ENCODE measurements at places on chromosomes 13 and 19.

GRCh38 chr13:99279637-99280036 lies 21.5 kb upstream of the GPR18 start:
- DNase-seq = no peak

DNA sequence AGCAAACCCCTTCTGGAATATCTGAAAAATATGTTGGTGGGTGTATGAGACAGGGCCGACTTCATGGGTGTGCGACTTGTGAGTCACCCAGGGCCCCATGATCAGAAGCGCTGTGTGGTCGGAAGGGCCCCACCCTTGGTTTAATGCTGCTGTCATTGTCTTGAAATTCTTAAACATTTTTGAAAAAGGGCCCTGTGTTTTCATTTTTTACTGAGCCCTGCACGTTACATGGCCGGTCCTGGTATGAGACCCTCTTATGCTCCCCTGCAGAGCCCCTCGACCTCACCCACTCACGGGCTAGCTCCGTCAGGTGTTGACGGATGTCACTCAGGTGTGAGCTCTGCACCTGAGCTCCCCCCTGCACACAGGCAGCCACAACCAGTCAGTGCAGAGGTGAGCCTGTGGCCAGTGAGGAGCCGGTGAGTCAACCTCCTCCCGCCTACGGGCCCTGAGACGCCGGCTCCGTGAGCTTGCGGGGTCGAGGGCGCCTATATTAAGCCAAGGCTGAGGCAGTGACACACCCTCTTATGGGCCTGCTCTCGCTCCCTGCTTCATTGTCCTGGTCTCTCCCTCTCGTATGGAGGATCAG lies 27.7 kb downstream of the GADD45B start:
- DNase-seq = peak; percentile 62

GRCh38 chr19:8262431-8262830 lies 45.7 kb downstream of the CD320 start:
- DNase-seq = no peak

DNA sequence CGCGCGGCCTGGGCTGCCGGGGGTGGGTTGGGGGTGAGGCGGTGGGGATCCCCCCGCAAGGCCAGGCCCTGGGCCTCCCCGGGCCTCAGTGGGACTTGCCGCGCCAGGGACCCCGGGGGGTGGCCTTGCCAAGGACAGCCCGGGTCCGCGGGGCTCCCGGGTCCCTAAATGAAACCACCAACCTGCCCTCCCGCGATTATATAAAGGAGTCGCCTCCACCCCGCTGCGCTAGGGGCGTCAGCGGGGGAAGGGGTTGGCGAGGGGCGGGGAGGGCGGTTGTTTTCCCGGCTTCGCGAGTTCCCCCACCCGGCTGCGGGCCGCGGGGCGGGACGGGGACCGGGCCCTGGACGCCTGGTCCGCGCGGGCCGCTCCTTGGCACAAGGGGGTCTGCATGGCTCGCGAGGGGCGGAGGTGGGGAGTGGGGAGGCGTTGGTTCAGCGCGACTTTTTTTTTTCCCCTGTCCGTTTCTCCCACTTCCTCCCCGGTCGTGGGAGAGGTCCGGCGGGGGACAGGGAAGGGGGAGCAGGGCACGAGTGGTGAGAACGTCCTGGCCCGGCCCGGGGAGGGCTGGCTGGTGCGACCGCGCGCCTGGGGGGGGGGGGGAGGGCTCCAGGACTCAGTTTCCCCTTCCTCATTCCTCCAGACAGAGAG lies 822 bp upstream of the ZBTB7A start:
- DNase-seq = peak; percentile 56

GRCh38 chr13:46655377-46656180 lies 102.6 kb downstream of the LRCH1 start:
- no peak for DNase-seq

GRCh38 chr13:46982856-46983582 lies 86.2 kb upstream of the HTR2A start:
- DNase-seq = no peak

- no peak for DNase-seq
Measured at GRCh38 chr19:38125238-38125637, 98.8 kb downstream of the DPF1 start.

GRCh38 chr19:32708457-32708856 lies 11.1 kb upstream of the TDRD12 start:
- DNase-seq = no peak

- no peak for DNase-seq
Measured at GRCh38 chr13:25541434-25542123, 169.8 kb downstream of the ATP8A2 start.

DNA sequence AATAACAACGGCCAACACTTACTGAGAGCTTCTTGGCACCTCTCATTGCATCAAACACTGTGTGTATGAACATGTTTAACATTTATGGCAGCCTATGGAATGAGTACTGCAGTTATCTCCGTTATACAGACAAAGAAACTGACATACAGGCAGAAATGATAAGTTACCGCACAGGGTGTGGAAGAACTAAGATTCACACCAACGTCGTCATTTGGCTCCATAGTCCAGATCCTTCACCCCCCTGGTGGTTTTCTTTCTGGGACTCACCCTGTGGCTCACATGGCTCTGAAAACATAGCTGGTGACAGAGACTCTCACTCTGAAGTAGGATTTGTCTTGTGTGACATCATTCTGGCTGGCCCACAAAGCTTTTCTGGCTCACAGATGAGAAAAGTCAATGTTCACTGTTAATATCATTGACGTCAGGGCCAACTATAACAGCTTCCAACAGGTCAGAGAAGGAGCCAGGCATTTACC lies 230.1 kb downstream of the DLEU7 start:
- no peak for DNase-seq

DNA sequence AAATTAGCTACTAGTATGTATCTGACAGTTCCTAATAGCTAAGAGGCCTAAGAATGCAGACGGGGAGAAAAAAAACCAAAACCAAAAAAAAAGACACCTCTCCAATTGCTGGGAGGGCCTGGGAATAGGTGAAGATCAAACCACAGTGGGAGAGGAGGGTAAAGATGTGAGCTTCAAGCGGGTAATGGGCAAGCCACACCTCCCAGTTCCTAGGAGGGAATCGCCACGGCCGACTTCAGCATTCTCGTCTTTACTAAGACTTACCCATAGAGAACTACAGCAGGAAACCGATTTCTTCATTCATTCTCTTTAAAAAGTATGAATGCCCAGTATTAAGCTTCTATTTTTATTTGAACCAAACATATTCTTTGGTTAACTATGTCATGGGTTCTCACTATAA lies 5.6 kb upstream of the EEF1AKMT1 start:
- no peak for DNase-seq

GRCh38 chr13:30408319-30409101 lies 13.8 kb upstream of the UBE2L5 start:
- DNase-seq = peak; percentile 84

GRCh38 chr13:98797456-98797855 lies 45.0 kb upstream of the SLC15A1 start:
- no peak for DNase-seq

- no peak for DNase-seq
Measured at GRCh38 chr13:111898956-111899713, 167.8 kb upstream of the SOX1 start.

DNA sequence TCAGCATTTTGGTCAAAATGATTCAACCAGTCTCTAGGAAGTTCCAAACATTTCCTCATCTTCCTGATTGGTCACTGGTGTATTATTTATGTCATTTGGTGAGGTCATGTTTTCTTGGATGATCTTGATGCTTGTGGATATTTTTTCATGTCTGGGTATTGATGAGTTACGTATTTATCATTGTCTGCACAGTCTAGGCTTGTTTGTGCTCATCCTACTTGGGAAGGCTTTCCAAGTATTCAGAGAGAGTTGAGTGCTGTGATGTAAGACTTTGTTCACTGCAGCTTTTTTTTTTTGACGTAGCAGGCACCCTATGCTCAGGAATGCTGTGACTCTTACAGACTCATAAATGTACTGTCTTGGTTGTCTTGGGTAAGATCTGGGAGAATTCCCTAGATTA lies 509.5 kb downstream of the SLITRK1 start:
- no peak for DNase-seq

- no peak for DNase-seq
Measured at GRCh38 chr13:26663791-26664190, 96.8 kb downstream of the GPR12 start.

- DNase-seq = no peak
Measured at GRCh38 chr13:41900918-41901317, 60.0 kb downstream of the VWA8 start.

DNA sequence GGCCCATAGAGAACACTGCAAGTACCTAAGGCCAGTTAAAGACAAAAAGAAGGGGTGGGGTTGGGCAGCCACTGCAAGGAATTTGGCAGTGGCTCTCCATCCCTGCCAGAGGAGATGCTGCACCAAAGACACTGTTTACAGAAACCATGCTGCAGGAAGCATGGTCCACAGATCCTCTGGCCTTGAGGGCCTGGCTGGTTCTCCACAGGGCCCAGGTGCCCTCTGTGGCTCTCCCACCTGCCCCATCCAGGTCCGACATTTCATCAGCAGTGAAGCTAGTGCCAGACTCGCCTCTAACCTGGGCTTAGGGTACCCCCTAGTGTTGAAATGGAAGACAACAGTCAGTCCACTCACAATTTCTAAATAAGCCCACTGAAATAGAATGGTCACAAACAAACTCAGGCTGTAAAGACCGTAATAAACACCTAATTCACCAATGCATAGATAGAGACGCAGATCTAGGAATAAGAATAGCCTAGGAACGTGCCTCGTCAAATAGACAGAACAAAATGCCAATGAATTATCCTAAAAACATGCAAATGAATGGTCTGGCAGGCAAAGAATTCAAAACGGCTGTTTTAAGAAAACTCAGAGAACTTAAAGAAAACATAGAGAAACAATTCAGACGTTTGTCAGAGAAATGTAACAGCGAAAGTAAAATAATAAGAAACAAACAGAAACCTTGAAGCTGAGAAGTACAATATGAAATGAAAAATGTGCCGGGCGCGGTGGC lies 23.3 kb downstream of the LYPD4 start:
- no peak for DNase-seq

- DNase-seq = no peak
Measured at GRCh38 chr13:27808851-27809550, 16.7 kb downstream of the GSX1 start.

DNA sequence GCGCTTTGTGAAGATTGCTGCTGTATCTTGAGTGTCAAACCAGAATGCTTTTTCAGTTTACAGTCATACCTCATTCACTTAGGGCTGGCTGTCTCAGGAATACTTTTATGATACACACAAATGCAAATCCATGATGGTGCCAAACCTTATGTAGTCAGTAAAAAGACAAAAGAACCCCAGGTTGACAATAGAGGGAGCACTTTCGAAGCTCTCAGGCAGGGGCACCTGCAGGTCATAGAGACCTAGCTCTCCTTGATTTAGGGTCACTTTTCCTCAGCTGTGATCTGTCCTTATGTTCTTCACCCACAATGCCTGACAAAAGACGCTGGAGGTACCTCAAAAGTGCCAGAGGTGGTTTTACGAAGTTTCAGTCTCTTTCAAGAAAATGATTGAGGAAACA lies 172.2 kb downstream of the DNAJC15 start:
- DNase-seq = no peak

DNA sequence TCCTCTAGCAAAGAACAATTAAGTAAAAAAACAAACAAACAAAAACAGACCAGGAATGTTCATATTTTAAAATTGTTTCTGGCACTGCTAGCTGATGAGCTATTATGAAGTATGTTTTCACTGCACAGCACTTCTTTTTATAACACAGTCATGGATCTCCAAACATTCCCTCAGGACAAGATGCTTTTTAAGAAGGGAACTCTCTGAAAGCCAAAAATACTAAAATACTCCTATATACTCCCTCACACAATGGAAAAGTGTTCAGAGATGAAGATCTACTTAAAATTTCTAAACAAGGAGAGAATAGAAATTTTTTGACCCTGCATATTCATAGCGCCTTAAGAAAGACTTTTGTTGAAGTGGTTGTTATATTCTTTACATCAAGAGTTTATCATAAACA lies 926.8 kb downstream of the DIAPH3 start:
- no peak for DNase-seq

DNA sequence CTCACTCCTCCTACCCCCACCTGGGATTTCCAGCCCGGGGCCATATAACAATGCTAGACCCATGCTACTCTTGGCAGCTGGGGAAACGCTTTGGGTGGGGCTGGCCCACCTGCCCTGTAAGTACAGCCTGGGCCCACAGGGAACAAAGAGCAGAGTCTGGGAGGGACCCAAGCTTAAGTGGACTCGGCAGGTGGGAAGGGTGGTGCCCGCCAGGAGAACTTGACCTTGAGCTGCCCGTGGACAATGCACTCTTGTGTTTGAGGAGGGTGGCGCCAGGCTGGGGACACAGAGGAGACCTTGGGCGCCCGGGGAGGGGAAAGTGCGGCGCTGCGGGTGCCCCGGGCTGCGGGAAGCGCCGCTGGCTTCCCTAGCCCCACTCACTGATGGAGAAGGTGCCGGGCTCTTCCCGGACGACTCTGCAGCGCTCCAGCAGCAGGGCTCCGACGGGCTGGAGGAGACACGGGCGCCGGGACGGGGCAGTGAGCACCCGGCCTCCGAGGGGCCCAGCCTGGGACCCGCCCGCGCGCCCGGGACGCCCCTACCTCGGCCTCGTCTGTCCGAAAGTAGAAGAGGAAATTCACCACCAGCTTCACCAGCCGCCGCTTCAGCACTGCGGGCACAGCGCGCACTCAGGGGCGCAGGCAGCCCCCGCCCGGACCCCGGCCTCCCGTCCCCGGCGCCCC lies 607 bp downstream of the PLEKHJ1 start:
- no peak for DNase-seq

- no peak for DNase-seq
Measured at GRCh38 chr13:22960827-22961226, 220.0 kb upstream of the SGCG start.

DNA sequence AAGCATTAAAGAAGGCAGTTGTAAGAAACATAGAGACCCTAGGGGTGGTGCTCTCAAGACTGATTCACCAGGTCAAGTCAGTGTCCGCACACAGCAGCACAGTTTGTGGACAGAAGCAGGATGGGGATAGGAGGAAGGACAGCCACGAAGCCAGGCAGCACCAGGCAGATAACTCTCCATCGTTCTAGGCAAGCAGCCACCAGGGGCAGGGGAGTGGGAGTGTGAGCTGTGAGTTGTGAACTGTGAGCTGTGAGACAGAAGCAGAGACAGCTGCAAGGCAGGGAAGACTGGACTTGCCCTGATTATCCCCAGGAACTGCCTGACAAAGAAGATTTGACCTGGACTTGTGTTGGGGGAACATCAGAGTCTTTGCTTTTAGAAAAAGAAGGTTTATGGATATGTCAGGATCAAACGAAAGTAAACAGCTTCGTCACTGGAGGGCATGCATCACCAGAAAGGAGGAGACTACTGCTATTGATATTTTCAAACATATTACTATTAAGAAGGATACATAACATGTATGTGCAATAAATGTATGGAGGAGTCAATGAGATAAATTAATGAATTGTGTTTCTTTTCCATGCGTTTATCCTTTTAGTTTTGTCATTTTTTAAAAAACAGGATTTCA lies 286.1 kb downstream of the IRS2 start:
- no peak for DNase-seq

Measured in CD8-positive, alpha-beta memory T cell (primary cell).